ENCODE measurements at places on chromosomes 3 and 15.
A peak's percentile ranks its signal among the peaks of the same experiment; 100 is the strongest.

GRCh38 chr3:94345101-94345500 is 282.2 kb downstream of the NSUN3 start:
- DNase-seq = no peak

GRCh38 chr15:70486012-70486411 is 277.3 kb downstream of the UACA start:
- no peak for DNase-seq

DNA sequence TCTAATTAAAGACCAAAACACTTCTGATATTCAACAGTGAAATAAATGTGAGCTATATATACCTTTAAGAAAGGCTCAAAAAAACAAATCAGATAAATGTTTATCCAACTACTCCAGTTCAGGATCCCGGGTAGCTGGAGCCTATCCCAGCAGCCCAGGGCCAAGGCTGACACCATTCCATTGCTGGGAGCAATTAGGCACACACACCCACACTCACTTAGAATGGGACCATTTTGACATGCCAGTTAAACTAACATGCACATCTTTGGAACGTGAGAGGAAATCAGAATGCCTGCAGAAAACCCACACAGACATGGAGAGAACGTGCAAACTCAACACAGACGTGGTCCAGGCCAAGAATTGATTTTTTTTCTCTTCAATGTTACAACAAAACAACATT is 30.0 kb upstream of the PLSCR4 start:
- peak; percentile 28 for DNase-seq

DNA sequence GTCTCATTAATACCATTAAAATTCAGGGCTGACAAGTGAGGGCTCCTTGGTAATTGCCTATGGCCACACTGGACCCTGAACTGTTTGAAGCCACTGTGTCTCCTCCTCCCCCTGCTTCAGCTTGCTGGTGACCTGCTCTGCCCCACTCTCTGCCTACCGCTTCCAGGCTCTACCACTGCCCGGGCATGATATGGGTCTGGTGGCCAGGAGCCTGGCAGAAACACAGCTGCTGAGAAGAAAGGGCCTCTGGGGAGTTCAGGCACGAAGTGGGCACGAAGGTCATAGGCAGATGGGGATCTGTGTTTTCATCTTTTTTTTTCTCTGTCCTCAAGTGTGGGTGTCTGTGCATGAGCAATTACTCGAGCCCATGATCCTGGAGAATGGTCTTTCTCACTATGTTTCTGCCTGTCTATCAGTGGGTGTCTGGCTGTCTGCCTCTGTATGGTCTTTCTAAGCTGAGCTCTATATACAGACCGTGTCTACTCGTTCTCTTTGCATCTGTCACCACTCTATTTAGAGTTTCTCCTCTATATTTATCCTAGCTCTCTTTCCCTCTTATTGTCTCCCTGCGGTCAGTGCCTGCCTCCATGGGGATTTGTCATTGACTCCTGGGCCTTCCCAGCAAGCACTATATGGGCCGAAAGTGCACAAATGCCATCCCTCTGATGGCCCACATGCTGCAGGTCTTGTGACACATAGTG is 42.1 kb upstream of the EPHB1 start:
- DNase-seq = no peak

DNA sequence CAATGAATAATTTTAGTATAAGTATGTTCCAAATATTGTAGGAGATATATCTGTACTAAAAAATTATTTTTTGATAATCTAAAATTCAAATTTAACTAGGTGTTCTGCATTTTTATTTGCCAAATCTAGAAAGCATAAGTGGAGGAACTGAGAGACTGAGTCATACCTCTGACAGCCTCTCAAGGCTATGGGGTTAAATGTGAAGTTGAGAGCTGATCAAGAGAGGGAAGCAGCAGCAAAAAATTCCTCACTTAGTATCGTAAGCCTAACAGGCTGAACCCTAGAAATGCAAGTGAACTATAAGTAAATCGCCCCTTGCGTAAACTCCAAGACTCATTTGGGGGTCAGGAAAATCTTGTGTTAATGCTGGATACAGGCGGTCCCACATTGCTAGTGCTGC is 12.8 kb upstream of the TOPAZ1 start:
- DNase-seq = no peak

GRCh38 chr15:76377751-76378150 is 41.2 kb downstream of the ISL2 start:
- no peak for DNase-seq

DNA sequence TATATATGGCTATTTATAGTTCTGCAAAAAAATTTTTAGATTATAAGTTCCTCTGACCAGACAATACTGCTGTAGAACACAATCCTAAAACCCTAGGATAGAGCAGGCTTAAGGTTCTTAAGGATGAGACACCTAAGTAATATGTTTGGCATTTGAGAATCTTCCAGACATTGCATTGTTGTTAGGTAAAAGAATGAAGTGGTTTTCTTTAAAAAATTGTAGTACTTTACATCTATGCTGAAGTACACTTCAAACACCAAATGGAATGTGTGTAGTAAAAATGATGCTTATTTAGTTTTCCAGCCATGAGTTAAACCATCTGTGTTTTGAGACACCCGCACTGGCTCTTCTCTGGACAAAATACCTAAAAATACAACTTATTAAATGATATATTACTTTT is 857.7 kb downstream of the OTOL1 start:
- no peak for DNase-seq

DNA sequence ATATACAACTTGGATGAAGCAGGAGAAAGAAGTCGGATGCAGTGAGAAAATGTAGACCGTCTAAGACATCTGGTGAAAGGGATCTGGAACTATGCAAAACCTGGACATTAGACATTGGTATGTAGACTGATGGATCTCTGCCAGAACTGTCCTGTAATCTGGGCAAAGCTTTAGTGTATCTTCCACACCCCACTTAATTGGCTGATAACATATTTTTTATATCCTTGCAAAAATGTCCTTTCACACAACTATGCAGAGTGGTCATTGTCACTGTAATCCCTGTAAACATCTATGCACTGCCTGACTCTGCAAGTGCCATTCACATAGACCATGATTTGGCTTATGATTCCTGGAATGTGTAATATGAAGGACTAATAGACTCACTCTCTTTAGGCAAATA is 163.1 kb downstream of the TUSC7 start:
- no peak for DNase-seq

- DNase-seq = no peak
Measured at GRCh38 chr15:39246523-39246922, 334.4 kb upstream of the THBS1 start.

- no peak for DNase-seq
Measured at GRCh38 chr3:33488246-33488645, 48.0 kb upstream of the UBP1 start.

GRCh38 chr3:14331251-14331650 is 71.2 kb upstream of the SLC6A6 start:
- DNase-seq = no peak
